Stimulated activated naive CD8-positive, alpha-beta T cell treated with anti-CD3 and anti-CD28 coated beads, Interleukin-15, Interleukin-2, amounts not matched to agents 100 U/mL and 50 U/mL, for 24 hours (primary cell): ENCODE measurements at places on chromosomes 5 and 9.

DNA sequence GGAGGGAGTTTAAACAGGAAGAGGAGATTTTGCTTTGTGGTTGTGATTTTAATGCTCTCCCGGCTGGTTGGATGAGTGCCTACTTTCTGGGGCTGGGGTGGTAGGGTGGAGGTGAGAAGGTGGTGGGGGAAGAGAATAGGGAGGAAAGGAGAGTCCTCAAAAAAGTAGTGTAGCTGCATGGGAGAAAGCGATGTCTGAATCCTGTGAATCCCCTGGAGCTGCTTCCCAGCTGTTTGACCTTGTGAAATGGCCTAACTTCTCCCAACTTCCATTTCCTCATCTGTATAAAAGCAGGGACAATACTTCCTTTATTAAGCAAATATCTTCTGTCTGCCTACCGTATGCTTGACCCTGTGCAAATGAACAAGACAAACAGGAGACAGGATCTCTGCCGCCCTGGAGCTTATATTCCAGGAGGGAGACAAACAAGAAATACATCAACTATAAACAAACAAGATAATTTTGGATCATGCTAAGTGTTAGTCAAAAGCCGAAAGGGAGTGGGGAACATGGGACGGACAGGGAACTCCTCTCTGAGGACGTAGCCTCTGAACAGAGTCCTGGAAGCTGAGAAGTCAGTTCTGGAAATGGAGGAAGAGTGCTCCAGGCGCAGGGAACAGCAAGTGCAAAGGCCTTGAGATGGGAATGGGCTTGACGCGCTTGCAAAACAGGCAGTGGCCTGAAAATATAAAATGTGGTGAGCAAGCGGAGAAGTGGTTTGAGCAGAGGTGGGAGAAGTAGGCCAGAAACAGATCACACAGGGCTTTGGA lies 103.5 kb downstream of the SPRY4 start:
- no peak for DNase-seq

DNA sequence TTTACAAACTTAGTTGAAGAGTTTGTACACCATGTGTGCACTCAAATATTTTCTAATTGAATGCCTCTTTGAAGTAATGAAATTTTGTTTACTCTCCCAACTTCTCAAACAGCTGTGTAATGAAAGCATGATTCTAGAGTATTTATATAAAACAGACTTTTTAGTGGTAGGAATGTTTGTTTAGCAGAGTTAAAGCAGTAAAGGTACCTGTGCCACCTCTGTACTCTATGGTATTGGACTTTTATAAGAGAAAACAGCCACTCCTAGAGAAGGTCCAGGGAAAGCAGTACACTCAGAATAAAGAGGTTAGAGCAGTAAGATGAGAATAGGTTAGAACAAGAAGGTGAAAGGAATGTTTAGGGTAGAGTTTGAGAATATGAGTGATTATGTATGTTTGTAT lies 163.1 kb downstream of the CHSY3 start:
- DNase-seq: no peak

DNA sequence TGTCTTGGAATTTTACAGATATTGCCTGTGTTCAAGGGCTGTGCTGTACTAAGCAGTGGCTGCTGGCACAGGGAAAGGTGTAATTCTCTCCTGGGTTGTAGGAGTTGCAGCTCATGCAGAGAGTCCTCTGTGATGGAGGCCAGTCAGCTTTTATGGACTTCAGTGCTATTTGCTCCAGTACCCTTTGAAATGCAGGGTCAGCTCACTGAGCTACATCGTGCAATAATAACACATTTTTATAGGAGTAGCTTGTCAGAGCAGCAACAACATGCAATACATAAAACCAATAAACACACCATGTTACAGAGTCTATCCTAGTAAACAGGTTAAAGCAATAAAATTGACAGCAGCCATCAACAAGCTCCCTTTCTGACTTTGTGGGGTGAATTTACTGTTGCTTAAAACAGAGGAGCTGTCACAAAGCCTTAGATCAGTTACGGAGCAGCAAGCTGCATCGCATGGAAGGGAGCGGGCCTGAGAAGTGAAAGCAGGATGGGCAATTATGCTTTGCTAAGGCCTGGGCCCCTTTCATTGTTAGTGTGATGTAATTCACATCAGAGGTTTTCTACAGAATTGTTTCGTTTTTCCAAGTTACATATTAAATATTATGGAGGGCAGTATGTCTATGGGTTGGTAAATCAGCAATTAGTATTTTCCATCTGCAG lies 16.8 kb downstream of the CD180 start:
- DNase-seq: no peak

- no peak for DNase-seq
These were observed 13.1 kb upstream of the ATP6V1G1 start for GRCh38 chr9:114574438-114574837.

DNA sequence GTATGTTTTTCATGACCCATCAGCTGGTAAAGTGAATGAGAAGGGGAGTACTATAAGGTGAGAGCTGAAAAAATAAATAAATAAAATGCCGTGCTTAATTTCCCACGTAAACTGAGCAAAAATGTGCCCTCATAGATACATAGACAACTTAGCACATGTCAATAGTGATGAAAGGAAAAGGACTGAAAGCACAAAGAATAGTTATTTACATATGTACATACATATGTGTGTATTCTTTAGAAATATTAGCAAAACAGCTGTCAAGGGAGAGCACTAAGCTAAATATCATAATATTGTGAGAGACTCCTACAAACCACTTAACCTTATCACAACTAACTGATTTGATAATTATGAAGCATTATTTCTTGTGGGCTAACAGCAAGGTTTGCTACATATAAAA lies 213.6 kb upstream of the FTMT start:
- DNase-seq: no peak

DNA sequence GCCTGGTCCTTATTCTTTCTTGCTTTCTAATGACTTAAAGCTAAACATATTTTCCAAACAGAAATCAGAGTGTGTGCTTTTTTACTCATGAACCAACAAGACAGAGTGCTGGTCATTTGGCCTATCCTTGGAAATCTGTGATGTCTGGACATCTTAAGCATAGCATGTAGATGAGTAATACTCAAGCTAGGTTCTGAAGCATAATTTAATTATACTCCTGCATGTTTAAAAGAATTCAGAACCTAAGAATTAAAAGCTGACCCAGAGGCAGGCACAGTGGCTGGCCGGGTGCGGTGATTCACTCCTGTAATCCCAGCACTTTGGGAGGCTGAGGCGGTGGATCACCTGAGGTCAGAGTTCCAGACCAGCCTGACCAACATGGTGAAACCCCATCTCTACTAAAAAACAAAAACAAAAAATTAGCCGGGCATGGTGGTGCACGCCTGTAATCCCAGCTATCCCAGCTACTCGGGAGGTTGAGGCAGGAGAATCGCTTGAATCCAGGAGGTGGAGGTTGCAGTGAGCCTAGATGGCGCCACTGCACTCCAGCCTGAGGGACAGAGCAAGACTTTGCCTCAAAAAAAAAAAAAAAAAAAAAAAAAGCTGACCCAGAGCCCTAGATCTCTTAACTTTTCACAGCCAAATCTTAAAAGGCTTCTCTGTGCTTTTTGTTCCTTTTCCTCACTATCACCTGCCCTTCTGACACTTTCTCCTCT lies 16.2 kb upstream of the TJP2 start:
- DNase-seq: peak; percentile 15
